ENCODE measurements at places on chromosomes 3 and 15.

DNA sequence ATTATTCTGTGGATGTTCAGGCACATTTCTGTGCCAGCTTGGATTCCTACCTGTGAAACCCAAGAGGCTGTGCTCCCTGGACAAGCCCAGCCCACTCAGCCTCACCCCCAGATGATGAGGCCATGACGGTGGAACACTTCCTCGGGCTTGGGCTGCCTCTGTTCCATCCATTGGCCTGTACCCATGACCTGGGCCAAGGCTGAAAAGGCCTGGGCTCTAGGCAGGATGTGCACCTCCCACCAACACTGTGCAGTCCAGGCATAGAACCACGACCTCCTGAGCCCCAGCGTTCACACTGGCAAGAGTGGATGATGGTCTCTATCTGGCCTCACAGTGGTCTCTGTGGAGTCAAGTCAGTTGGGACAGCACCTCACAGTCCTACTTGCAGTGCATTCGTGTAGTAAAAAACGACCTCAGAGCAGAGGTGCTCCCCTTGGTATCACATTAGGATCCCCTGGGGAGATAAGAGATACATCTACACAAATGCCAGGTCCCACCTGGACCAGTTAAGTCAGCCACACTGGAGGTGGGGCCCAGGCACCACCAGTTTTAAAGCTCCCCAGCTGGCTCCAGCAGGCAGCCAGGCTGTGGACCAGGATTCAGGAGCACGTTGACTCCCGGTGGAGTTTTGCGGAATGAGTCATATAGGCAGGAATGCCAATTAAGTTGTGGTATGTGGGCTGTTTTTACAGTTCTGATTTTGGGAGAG is 39.0 kb upstream of the IGF1R start:
- DNase-seq, result peak; percentile 45
- H3K27ac ChIP-seq, result no peak overlapping the region
- H3K27me3 ChIP-seq, result peaks cover 2% of the 10 kb centered on the region
- H3K4me3 ChIP-seq, result no peak overlapping the region
- H3K4me1 ChIP-seq, result no peaks in the 10 kb centered on the region

DNA sequence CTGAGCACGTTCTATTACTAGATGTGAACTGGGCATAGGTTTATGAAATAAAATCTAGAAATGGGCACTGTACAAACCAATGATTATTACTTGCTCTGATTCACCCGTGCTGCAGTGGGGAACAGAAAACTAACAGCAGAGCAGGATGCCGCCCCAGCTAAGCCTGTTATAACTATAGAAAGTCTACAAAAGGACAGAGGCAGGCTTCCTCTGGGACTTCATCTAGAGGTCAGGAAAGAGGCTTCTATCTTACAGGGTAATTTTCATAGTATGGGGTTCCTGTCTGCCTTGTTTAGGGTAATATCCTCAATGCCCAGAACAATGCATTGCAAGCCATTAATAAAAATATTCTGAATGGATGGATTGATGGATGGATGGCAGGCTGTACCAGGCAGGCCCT is 177.0 kb upstream of the TBL1XR1 start:
- peaks cover 22% of the 10 kb centered on the region for H3K4me1 ChIP-seq
- DNase-seq, result no peak
- no peak overlapping the region for H3K27ac ChIP-seq

GRCh38 chr3:165196577-165197480 is 645 bp upstream of the SLITRK3 start:
- H3K4me3 ChIP-seq, result peak overlapping the region; percentile 85
- H3K36me3 ChIP-seq, result no peaks in the 10 kb centered on the region
- H3K27me3 ChIP-seq, result peaks cover 80% of the 10 kb centered on the region

- H3K4me3 ChIP-seq, result no peak overlapping the region
- DNase-seq, result no peak
- H3K27me3 ChIP-seq, result peaks cover 5% of the 10 kb centered on the region
- H3K4me1 ChIP-seq, result peaks cover 27% of the 10 kb centered on the region
- H3K27ac ChIP-seq, result no peak overlapping the region
- peaks cover 3% of the 10 kb centered on the region for H3K36me3 ChIP-seq
Observed at GRCh38 chr3:79366414-79366813, 401.4 kb downstream of the ROBO1 start.

- DNase-seq, result no peak
- peak overlapping the region; percentile 37 for H3K27ac ChIP-seq
- no peaks in the 10 kb centered on the region for H3K27me3 ChIP-seq
Observed at GRCh38 chr3:54882129-54882833, 45.6 kb downstream of the LRTM1 start.

DNA sequence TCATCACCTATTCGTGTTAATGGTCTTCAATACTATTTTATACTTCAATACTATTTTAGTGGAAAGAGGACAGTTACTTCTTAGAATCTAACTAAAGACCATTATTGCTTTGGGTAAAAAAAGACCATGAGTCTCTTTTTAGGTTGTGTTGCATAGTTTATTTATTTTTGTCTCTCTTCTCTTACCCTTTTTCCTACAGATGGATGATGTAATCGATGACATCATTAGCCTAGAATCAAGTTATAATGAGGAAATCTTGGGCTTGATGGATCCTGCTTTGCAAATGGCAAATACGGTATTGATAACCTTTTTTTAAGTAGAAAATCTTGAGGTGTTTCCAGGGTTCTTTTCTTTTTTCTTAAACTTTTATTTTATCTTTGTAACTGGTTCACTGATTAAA is 58.5 kb upstream of the SAMMSON start:
- no peak overlapping the region for H3K27ac ChIP-seq
- no peak for DNase-seq
- no peaks in the 10 kb centered on the region for H3K36me3 ChIP-seq
- H3K4me3 ChIP-seq, result no peak overlapping the region

DNA sequence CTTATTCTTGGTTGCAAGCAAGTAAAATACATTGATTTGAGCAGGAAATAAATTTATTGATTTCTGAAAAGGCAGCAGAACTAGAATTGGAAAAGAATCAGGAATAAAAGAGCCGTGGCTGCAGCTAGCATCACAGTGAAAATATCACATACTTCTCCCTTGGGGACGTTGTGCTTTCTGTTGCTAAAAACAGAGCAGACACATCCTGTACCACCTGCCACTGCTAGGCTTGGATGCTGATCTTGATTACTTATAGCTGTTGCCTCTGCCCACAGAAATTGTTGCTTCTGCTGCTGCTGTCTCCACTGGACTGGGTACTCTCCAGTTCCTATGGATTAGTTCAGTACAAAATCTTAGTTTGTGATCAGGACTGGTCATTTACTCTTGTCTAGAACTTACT is 283.8 kb downstream of the C3orf38 start:
- H3K27me3 ChIP-seq, result no peaks in the 10 kb centered on the region
- H3K27ac ChIP-seq, result no peak overlapping the region
- DNase-seq, result no peak
- no peaks in the 10 kb centered on the region for H3K4me1 ChIP-seq

- H3K36me3 ChIP-seq, result no peaks in the 10 kb centered on the region
- DNase-seq, result no peak
- H3K27ac ChIP-seq, result no peak overlapping the region
- H3K4me3 ChIP-seq, result no peak overlapping the region
Observed at GRCh38 chr15:85805420-85805819, 10.7 kb upstream of the KLHL25 start.

DNA sequence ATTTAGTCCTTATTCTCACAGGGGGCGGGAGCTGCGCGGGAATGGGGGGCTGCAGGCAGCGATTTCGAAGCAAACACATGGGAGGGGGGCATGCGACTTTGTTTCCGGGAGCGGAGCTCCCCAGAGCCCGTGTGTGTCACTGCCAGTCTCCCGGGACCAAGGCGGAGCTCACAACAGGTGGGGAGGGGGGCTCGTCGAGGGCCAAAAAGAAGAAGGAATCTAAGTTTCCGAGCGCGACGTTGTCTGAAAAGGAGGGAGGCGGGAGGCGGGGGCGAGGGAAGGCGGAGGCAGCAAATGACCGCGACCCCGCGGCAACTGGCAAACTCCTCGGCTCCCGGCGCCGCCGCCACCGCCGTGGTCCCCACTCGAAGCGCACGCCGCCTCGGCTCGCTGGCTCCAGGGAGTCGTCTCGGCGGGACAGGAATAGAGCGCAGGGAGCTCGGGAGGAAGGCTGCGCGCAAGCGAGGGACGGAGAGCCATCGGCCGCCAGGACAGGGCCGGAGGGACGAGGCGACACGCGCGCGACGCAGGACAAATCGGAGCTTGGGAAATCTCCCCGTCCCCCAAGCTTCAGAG is 1.4 kb downstream of the FOXP1 start:
- H3K4me1 ChIP-seq, result peaks cover 53% of the 10 kb centered on the region
- peaks cover 3% of the 10 kb centered on the region for H3K27me3 ChIP-seq
- peak overlapping the region; percentile 89 for H3K4me3 ChIP-seq
- peak; percentile 72 for DNase-seq
- peak overlapping the region; percentile 93 for H3K27ac ChIP-seq
